Thoracic aorta (tissue), 2 donors: ENCODE measurements at places on chromosomes 11 and 22. TPM values are rescaled to one million over a fixed set of nuclear protein-coding genes. Genes with fewer than 3 reads are reported as not detected.

APOA4 gene
- total RNA-seq, result not detected

ABCG4 gene
- total RNA-seq, result not detected

SERHL2 gene
- not detected for total RNA-seq

GRCh38 chr11:72598906-72599305 lies 75.3 kb downstream of the PDE2A start:
- no peak for DNase-seq
- no peak overlapping the region for H3K4me3 ChIP-seq
- no peak overlapping the region for H3K27ac ChIP-seq
- H3K4me1 ChIP-seq, result no peaks in the 10 kb centered on the region

DNA sequence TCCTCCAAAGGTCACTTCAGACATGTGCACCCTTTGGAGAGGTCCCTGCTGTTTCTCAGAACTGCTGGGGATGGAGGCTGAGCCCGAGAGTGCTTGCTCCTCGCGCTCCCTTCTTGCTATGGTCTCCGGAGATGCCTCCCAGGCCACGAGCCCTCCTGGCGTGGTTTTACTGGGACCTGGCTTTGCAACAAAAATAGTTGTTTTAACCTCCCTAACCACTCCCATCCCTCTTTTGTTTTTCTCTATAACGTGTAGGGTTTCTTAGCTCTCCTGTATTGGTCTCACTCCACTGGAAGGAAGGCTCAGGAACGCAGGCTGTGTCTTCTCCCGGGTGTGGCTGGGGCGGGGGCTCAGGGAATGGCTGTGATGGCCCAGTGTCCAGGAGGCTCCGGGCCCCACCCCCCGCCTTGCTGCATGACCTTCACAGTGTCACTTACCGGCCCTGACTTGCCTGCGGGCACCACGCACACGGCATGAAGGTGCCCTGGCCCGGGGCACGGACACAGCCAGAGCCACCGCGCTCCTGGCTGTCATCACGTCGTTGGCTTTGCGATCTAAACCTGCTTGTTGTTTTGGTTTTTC lies 5.6 kb downstream of the PTDSS2 start:
- no peak for DNase-seq
- H3K27me3 ChIP-seq, result no peaks in the 10 kb centered on the region
- no peak overlapping the region for H3K4me3 ChIP-seq
- peaks cover 11% of the 10 kb centered on the region for H3K4me1 ChIP-seq
- peaks cover 17% of the 10 kb centered on the region for H3K36me3 ChIP-seq
- H3K27ac ChIP-seq, result no peak overlapping the region

GRCh38 chr11:11570823-11571222 lies 51.0 kb downstream of the GALNT18 start:
- H3K27me3 ChIP-seq, result no peaks in the 10 kb centered on the region
- no peak overlapping the region for H3K4me3 ChIP-seq
- no peaks in the 10 kb centered on the region for H3K36me3 ChIP-seq
- H3K4me1 ChIP-seq, result peaks cover 66% of the 10 kb centered on the region
- no peak for DNase-seq

TCN1 gene
- total RNA-seq, result not detected

- no peaks in the 10 kb centered on the region for H3K27me3 ChIP-seq
- no peak overlapping the region for H3K27ac ChIP-seq
- no peaks in the 10 kb centered on the region for H3K4me1 ChIP-seq
- DNase-seq, result no peak
Measured at GRCh38 chr11:106061954-106062949, 14.9 kb downstream of the KBTBD3 start.

CHADL gene
- 3.2 TPM for total RNA-seq

DNA sequence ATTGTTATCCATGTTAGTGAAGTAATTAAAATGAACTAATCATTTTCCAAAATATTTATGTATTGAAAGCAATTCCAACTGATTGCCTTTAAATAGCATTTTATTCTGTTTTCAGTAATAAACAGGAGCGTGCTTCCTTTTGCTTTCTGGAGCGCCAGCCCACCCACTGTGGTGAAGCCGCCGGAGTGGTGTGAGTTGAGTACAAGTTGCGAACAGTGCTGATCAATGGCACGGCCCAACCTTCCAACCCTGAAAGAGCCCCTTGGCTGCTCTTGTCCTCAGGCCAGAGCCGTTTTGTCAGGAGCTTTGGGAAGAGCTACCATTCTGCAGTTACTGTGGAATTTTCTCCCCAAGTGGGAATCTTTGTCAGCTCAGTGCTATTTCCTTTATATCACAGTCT lies 42.8 kb downstream of the NTM start:
- no peak overlapping the region for H3K4me3 ChIP-seq
- DNase-seq, result no peak
- H3K27ac ChIP-seq, result no peak overlapping the region

DNA sequence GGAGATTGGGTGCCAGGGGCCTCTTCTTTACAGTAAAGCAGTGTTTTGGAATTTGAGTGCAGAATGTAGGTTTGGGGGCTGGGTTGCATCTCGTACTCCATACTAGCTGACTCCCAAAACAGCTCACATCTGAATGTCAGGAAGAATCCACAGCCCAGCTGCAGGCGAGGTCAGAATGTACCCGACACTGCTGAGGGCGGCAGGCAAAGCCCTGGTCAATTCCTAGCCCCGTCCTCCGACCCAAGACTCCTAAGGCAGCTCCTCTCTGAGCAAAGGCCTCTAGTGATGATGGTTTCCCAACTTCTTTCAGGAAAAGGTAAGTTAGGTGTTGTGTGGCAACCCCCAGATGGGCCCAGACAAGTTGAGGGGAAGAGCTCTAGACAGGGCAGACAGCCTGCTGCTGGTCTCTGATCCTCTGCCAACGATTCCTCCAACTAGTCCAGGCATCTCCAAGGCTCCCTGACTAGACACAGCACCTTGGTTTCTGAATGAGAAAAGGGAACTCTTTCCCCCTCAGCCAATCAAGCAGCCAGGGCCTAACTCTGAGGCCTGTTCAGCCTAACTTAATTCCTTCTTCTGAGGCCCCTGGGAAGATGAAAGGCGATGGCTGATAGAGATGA lies 8.6 kb downstream of the LARGE2 start:
- no peak overlapping the region for H3K4me3 ChIP-seq
- no peak overlapping the region for H3K27ac ChIP-seq
- H3K36me3 ChIP-seq, result peaks cover 39% of the 10 kb centered on the region

- H3K27ac ChIP-seq, result no peak overlapping the region
- H3K27me3 ChIP-seq, result no peaks in the 10 kb centered on the region
- no peaks in the 10 kb centered on the region for H3K36me3 ChIP-seq
- DNase-seq, result no peak
- peaks cover 11% of the 10 kb centered on the region for H3K4me1 ChIP-seq
- no peak overlapping the region for H3K4me3 ChIP-seq
Measured at GRCh38 chr11:119480380-119481020, 57.5 kb upstream of the THY1 start.

DNA sequence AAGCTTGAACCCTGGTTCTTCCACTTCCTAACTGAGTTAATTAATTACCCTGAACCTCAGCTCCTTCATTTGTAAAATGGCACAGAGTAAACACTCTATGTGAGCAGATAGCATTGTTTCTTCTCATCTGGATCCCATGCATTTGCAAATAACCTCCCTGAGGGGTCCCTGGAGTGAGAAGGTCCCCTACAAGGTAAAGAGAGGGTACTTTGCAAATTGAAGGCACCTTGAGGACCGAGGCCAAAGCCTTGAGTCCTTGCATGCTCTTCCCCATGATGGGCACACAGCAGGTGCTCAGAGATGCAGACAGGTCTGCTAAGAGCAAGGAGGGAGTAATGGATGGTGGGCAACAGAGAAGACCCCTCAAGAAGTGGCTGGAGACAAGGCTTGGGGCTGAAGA lies 33.2 kb downstream of the OTOG start:
- no peak overlapping the region for H3K4me3 ChIP-seq
- H3K4me1 ChIP-seq, result no peaks in the 10 kb centered on the region
- H3K27me3 ChIP-seq, result no peaks in the 10 kb centered on the region
- H3K27ac ChIP-seq, result no peak overlapping the region
- no peak for DNase-seq

DNA sequence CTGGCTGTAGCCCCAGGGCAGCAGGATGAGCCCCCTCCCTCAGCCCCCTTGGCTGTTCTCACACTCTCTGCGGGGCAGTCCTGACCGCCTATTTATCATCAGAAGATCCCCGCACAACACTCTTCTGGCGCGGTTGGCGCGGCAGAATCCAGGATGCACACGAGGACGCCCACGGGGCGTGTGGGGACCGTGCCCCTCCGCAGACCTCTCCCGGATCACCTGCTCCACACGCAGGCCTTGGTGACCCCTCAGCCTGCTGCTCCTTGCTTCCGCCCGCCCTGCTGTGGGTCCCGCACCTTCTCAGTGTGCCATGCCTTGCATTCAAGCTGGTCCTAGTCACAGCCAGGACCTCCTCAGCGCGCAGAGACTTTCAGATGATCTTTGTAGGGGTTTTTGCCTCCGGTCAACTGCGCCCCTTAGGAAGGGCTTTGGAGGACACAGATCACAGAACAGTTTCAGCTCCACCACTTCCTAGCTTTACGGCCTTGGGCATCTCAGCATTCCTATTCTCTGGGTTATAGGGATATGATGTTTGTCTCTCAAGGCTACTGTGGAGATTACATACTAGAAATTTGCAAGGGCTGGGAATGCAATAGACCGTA lies 841 bp upstream of the TUB start:
- H3K36me3 ChIP-seq, result no peaks in the 10 kb centered on the region
- no peaks in the 10 kb centered on the region for H3K27me3 ChIP-seq
- no peak overlapping the region for H3K27ac ChIP-seq
- H3K4me1 ChIP-seq, result peaks cover 23% of the 10 kb centered on the region
- DNase-seq, result no peak

CAVIN3 gene
- total RNA-seq, result 717 TPM

VWCE gene
- 1.5 TPM for total RNA-seq

GRCh38 chr11:78110351-78110750 lies 29.1 kb downstream of the ALG8 start:
- no peak overlapping the region for H3K4me3 ChIP-seq
- H3K27me3 ChIP-seq, result no peaks in the 10 kb centered on the region
- no peaks in the 10 kb centered on the region for H3K4me1 ChIP-seq
- no peak for DNase-seq

FOXR1 gene
- not detected for total RNA-seq

DNA sequence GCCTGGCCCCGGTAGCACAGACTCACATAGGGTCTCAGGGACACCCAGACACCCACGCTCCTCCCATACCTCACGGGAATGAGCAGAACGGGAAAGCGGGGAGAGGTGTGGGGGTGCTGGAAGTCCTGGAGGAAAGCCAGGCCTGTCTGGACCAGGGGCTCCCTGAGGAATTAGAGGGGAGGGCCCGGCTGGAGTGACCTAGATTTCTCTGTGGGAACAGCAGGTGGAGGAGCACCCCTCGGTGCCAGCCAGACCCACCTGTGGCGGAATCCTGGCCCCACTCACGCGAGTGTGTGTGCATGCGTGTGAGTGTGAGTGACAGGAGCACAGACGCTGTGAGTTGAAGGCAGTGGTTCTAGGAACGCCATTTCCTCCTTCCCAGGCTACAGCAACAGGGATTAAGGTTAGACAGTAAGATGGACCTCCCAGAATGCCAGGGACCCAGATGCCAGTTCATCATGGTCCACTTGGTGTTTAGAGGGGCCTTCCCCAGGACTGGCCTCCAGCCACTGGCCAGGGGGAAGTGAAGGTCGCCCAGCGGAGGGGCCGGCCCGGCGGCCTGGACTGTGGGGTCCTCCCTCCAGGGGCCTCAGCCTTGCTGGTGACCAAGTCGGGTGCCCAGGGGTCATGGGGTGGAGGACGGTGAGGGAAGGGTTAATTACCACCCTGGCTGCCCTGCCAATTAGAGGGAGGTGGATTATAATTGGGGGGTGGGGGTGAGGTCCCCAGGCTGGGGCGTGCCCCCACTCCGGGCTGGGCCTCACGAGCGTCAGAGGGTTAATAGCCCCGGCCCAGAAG lies 1.0 kb downstream of the PKP3 start:
- H3K27me3 ChIP-seq, result no peaks in the 10 kb centered on the region
- no peak for DNase-seq
- no peak overlapping the region for H3K4me3 ChIP-seq
- no peaks in the 10 kb centered on the region for H3K4me1 ChIP-seq
- no peaks in the 10 kb centered on the region for H3K36me3 ChIP-seq
- H3K27ac ChIP-seq, result no peak overlapping the region

ASCL2 gene
- 0.78 TPM for total RNA-seq

DNA sequence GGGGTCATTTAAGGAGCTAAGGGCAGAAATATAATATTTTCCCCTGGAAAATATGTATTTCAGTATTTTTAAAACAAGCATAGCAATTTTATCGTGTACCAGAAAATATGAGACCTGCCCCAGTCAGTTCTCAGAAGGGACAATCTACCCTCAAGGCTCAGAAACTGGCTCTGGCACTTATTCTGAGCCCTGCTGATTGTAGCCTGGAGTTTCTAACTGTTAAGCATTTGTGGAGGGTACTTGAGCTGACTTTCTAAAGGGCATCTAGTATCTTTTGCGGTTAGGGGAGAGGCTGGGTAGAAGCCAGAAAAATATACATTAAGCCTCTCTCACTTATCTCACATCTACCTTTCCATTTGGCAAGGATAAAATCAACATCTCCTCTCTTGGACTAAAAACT lies 71.3 kb upstream of the FSHB start:
- H3K27me3 ChIP-seq, result no peaks in the 10 kb centered on the region
- no peak for DNase-seq
- H3K4me3 ChIP-seq, result no peak overlapping the region
- no peaks in the 10 kb centered on the region for H3K36me3 ChIP-seq
- no peak overlapping the region for H3K27ac ChIP-seq

DNA sequence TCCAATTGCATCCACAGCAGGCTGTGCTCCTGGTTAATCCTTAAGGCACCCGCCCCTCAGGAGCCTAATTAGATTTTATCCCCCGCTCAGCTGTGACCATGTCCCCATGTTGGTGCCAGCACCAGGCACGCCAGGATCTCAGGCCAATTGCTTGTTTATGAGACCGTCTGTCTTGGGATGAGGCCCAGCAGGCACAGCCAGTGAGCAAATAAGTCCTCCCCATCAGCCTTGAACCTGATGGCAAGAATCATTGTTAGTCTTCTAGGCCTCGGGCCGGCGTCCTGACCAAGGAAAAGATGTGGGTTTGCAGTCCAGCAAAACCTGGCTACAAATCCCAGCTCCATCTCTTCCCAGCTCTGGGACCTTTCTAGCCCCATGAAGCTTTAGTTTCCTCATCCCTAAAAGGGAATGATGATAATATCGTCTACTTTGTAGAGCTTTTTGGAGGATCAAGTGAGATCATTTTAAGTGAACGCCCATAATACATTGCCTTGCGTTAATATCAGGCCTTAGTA lies 57.3 kb downstream of the TP53I11 start:
- no peaks in the 10 kb centered on the region for H3K4me1 ChIP-seq
- H3K4me3 ChIP-seq, result no peak overlapping the region
- DNase-seq, result no peak
- no peaks in the 10 kb centered on the region for H3K36me3 ChIP-seq

GRCh38 chr11:133306019-133306418 lies 226.3 kb downstream of the OPCML start:
- H3K4me1 ChIP-seq, result no peaks in the 10 kb centered on the region
- no peaks in the 10 kb centered on the region for H3K27me3 ChIP-seq
- no peak overlapping the region for H3K4me3 ChIP-seq
- DNase-seq, result no peak
- no peaks in the 10 kb centered on the region for H3K36me3 ChIP-seq

MUC2 gene
- total RNA-seq, result not detected
